ENCODE measurements at places on chromosomes 7 and 10.

DNA sequence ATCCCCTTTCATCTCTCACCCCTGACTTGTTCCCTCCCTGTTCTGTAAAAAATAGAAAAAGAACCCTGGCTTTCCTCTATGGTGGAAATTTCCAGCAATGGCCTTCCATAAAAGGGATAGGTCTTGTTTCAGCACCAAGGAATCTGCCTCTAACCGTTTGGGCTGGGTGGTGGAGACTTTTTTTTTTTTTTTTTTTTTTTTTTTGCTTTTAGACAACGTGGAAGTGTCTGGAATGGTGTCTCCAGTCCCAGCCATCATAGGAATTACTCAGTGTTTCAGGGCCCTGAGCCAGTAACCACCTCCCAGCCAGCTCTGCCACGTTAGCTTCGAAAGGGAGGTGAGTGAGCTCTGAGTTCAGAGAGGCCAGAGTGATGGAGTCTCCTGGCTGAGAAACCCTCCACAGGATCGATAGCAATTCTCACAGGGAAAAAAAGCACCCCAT is 97.3 kb upstream of the COL1A2 start:
- no peak for DNase-seq

DNA sequence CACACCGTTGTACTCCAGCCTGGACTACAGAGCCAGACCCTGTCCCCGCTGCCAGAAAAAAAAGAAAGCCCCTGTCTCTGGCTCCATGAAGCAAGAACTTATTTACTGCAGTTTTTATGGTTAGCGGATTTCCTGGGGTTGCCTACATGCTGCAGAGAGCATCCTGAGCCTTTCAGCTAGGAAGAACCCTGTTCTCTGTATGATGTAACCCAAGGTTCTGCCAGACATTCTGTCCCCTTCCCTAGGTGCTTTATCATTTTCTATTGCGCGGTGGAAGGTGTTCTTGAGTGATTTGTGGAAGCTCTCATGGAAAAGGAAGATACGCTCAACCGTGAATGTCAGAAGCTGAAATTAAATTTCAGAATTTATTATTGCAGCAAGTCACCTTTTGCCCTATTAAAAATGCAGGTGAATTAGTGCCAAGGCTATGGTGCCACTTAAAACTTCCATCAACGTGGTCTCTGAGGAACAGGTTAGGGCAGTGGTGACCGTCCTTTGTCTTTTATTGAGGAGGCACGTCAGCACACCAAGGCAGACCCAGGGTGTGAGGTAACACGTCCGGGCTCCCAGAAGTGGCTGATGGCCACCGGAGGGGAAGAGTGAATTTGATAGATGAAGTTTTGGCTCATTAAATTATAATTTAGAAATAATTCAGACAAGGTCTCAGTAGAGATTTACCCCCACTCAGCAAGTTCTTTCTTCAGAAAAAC is 273.1 kb downstream of the PHTF2 start:
- no peak for DNase-seq

DNA sequence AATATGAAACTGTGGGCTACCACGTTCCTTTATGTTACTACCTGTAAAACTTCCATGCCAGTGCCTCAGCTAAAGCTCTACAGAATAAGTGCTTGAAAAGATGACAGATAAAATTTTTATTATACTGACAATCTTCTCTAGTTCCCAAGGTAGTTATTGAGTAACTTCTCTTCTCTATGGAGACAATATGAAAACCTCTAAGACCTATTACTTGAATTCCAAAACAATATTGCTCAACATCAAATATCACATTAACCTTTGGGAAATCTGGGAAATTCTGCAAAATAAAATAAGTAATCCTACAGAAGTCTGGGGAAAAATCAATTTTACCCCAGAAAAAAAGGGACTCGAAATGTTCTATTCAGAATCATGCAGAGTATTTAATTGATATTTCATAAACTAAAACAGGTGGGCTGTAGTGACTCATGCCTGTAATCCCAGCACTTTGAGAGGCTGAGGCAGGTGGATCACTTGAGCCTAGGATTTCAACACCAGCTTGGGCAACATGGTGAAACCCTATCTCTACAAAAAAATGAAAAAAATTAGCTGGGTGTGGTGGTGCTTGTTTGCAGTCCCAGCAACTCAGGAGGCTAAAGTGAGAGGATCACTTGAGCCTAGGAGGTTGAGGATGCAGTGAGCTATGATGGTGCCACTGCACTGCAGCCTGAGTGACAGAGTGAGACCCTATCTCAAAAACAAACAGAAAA is 23.8 kb upstream of the ANK3 start:
- no peak for DNase-seq

DNA sequence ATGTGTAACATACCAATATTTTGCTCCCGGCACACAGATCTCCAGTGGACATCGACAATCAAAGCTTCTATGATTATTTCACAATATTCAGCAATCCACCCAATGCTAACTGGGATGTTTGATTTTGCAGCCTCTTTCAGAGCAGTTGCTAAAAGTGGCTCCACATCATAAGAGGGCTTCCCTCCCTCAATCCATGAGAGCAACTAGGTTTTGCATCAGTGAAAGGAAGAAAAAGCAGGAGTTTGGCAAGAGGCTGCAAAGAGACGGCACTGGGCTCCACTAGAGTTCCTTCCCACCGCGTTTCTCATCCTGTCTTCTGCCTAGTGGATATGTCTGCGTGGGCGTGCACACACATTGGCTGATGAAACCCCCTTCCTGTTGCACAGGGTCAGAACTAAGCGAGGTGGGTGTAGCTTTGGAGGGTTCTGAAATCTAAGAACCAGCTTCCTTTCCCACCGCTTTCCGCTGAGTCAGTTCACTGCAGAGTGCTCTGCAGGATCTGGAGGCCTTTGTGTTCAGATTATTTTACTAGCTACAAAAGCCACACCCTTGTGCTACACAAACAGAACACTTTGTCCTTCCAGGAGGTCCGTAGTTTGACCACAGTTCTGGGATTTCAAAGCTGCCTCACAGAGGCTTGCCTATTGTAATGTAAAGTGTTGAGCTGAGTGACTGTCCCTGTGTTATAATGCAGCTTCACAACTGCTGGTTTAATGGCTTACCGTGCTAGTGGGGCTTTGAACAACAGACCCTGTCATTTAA is 28.1 kb downstream of the ARL4A start:
- no peak for DNase-seq

DNA sequence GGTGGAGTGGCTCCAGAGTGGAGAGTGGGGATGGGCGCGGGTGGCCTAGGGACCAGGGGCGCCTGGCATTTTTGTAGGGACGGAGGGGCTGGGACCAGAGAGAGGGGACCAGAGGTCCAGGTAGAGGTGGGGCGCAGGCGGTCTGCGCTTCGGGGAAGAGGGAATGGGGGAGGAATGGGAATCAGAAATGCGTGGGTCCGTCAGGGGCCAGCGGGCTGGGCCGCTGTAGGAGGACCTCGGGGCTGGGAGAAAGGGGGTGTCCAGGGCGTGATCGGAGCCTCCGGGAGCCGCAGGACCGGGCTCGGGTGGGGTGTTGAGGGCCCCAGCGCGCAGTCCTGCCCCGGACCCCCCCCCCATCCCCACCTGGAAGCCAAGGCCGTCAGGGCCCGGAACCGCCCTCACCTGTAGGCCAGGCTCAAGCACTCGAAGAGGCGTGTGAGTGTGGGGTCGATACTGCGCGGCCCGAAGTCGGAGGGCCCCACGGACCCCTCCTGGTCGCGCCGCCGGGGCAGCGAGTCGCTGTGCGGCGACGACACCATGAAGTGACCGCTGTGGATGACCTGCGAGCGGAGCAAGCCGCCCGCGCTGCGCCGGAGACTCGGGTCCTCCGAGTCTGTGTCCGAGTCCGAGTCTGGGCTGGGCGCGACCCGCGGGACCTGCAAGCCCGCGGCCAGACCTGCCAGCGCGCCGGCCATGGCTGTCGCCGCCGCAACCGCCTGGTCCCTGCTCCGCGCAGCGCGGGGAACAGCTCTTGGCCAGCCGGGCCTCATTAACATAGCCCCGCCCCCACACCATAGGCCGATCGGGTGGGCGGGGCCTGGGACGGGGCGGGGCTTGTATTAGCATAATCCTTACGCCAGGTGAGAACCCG is at the start of gene MLXIPL:
TSS of gene MLXIPL (minus strand) at position 725 of the 871 bp plus-strand sequence. CDS start at position 695, 30 bp downstream.
- DNase-seq: peak; percentile 27

GRCh38 chr7:104627516-104627915 is 299.1 kb downstream of the LHFPL3 start:
- DNase-seq: no peak

DNA sequence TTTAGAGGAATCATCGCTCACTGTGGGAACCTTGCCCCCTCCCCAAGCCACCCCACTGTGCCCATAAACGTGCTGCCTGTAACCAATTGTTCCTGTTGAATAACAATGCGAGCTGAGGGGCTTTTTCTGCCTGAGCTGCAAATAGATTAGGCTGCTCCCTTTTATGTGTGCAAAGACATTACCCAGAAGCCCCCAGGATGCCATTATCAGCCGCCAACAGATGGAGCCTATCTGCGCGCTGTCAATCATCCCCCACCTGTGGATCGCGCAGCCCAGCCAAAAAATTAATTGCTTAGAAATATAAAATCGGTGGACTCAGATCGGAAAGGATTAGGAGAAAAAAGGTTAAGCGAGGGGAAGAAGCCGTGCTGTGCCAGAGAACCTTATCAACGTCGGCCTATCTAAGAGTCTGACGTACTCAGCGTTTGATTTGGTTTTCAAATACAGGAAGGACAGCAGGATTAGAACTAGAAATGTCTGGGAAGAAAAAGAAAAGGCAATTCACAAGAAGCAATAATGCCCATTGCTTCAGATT is 167.3 kb upstream of the MYO3A start:
- no peak for DNase-seq

GRCh38 chr10:104351061-104351702 is 2.5 kb upstream of the CFAP58 start:
- no peak for DNase-seq

DNA sequence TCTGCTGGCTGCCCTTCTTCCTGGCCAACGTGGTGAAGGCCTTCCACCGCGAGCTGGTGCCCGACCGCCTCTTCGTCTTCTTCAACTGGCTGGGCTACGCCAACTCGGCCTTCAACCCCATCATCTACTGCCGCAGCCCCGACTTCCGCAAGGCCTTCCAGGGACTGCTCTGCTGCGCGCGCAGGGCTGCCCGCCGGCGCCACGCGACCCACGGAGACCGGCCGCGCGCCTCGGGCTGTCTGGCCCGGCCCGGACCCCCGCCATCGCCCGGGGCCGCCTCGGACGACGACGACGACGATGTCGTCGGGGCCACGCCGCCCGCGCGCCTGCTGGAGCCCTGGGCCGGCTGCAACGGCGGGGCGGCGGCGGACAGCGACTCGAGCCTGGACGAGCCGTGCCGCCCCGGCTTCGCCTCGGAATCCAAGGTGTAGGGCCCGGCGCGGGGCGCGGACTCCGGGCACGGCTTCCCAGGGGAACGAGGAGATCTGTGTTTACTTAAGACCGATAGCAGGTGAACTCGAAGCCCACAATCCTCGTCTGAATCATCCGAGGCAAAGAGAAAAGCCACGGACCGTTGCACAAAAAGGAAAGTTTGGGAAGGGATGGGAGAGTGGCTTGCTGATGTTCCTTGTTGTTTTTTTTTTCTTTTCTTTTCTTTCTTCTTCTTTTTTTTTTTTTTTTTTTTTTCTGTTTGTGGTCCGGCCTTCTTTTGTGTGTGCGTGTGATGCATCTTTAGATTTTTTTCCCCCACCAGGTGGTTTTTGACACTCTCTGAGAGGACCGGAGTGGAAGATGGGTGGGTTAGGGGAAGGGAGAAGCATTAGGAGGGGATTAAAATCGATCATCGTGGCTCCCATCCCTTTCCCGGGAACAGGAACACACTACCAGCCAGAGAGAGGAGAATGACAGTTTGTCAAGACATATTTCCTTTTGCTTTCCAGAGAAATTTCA is 1.7 kb downstream of the ADRB1 start:
- DNase-seq: peak; percentile 21

DNA sequence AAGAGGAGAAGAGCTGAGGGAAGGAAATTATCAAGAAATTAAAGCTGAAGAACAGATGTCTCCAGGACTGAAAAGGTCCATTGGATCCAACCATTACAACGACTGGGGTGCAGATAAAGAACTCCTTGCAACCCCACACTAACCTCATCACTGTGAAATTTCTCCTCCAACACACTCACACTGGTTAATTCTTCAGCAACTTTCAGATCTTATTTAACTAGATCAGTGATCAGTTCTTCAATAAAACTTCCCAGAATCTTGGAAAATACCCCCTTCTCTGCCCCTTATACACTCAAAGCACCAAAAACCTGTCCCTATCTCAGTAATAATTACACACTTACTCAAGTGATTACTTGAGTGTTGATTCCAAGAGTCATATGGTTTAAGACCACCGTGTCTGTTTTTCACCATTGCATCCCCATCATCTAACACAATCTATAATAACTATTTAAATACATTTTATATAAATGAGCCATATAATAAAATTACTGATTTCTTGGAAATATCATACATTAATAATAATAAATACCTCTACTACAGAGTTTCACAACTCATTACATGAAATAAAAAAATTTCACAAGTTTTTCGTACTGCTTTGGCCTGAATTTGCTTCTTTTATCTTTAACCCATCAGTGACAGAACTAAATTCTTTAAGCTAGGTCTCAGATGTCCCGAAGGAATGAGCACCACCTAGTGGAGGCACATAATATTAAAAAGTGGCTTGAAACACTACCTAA is 123.7 kb downstream of the MPP7 start:
- DNase-seq: no peak

GRCh38 chr10:46218921-46219320 is 67.9 kb upstream of the ANTXRL start:
- no peak for DNase-seq

- DNase-seq: no peak
Measured at GRCh38 chr10:3472287-3473051, 299.9 kb upstream of the PITRM1 start.

DNA sequence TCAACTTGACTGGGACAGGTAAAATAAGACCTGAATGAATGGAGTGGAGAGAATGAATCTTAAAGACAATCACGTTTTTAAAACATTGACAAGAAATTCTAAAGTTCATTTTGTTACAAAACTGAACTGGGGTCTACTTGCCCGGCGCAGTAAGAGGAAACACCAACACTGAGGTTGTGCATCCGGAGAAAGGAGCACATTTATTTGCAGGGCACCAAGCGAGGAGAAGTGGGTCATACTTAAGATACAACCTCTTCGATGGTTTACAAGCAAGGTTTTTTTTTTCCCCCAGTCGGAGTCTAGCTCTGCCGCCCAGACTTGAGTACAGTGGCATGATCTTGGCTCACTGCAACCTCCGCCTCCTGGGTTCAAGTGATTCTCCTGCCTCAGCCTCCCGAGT is 3.4 kb upstream of the REPIN1 start:
- DNase-seq: no peak

GRCh38 chr10:75431180-75432111 is at the start of gene LRMDA:
TSS of gene LRMDA (plus strand) at chr10:75431624.
- no peak for DNase-seq

DNA sequence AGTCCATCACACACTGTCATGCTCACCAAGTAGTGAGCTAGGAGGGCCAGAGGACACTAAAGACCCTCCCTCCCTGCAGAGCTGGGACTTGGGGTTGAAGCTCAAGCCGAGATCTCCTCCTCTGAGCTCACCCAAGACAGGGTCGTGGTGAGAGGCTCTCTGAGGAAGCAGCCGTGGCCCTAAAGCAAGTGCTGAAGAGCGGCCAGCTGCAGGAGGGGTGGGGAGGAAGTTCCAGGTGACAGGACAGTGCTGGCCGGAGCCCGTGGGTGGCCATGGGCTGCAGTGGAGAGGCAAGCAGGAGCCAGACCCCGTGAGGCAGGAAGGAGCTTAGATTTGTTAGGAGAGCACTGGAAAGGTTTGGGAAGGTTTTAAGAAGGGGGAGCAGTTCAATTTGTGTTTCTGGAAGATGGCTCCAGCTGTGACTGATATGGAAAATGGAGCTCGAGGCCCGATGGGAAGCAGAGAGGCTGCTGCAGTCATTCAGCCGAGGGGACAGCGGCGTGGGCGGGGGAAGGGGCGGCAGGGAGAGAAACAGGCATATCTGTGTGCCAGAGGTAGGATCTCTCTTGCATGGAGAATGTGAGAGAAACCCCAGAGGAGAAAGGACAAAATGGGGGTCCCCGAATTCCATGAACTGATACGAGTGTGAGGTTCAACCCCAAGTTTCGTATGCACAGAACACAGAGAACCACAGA is 26.9 kb upstream of the DNAAF5 start:
- DNase-seq: no peak
